ENCODE measurements at places on chromosomes 16 and 17. TPM values are rescaled to one million over a fixed set of nuclear protein-coding genes. Genes with fewer than 3 reads are reported as not detected.

GRCh38 chr16:46961373-46962353 is 11.8 kb downstream of the DNAJA2 start:
- DNase-seq = peak; percentile 18

DNA sequence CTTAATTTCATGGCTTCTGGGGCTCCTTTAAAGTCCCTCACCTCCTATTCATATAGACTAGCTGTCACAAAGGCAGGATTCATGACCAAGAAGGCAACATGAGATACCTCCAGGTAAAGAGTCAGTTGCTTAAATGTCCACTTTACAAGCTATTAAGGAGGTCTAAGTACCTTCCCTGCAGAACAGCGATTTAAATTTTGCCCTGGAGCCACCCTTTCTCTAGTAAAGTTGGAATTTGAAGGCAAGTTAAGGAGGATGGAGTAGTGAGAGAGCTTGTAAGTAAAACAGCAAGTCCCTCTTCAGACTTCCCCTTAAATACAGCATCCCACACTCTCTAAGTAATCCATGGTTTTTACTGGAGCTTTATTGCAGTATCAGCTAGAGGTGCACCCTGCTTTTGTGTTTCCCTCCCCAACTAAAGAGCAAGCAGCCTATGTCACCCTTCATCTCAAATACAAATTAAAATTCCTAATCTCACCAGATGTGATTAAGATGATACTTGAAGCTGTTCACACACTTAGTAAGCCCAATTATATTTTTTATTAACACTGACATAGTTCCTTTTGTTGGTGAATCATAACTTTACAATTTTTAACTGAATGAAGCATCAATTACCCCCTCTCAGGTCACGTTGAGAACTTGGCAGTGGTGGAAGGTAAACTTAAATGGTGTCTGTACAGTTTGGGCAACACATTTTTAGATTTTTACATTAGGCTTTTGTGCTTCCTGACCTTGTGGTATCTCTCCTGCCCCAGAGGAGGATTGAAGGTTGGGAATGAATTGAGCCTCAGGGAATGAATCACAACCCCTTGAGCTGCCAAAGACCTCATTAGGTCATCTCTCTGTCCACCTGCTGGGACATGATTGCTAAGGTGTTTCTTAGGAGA is 108.9 kb downstream of the TANGO6 start:
- no peak for DNase-seq

GRCh38 chr16:29802416-29802935 is 3.9 kb upstream of the MAZ start:
- DNase-seq = no peak

- no peak for DNase-seq
Measured at GRCh38 chr16:24007934-24008333, 172.2 kb downstream of the PRKCB start.

DNA sequence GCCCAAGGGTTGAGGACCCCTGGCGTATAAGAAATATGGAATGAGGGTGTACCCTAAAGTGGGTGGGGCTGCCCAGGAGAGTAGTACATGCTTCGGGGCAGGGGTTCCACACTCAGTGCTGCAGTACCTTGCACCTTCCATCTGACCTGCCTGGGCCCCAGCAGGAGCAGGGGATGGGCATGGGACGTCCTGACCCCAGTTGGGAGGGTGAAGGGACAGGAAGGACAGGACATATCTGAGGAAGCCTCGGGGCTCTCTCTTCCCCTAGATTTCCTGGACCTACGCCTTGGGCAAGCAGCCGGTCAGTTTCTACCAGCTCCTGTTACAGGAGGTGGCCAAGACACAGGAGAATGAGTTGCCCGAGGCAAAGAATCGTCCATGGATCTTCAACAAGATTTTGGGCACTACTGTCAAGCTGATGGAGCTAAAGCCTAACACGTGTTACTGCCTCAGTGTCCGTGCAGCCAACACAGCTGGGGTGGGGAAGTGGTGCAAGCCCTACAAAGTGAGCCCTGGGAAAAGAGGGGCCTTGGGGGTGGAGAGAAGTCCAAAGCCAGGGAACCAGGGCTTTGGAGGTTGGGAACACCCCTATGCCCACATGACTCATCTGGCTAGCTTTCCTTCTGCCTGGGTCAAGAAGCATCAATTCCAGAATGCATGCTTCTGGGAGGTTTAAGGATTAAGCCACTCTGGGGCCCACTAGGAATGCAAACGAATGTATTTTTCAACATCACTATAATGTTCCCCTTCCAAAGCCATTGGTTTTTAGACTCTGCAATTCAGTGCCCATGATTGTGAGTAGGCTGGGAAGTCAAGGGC is 7.9 kb downstream of the FNDC8 start:
- DNase-seq = no peak

GRCh38 chr17:72381597-72382397 is 261.0 kb downstream of the SOX9 start:
- DNase-seq = no peak

DNA sequence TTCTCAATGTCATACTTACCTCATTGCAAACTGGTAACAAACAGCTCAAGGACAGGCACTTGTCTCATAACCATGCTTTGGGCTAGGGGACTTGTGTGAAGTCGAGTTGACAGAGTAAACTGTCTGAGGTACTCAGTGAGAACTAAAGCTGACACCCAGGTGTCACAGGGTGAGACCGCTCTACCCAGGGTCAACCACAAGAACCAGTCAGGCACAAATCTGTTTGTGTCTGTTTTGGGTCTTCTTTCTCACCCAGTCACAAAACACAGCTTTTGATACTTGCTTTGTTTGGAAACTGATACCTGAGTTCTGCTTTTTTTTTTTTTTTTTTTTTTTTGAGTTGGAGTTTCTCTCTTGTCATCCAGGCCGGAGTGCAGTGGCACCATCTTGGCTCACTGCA is 161.1 kb downstream of the STX8 start:
- DNase-seq = no peak

DNA sequence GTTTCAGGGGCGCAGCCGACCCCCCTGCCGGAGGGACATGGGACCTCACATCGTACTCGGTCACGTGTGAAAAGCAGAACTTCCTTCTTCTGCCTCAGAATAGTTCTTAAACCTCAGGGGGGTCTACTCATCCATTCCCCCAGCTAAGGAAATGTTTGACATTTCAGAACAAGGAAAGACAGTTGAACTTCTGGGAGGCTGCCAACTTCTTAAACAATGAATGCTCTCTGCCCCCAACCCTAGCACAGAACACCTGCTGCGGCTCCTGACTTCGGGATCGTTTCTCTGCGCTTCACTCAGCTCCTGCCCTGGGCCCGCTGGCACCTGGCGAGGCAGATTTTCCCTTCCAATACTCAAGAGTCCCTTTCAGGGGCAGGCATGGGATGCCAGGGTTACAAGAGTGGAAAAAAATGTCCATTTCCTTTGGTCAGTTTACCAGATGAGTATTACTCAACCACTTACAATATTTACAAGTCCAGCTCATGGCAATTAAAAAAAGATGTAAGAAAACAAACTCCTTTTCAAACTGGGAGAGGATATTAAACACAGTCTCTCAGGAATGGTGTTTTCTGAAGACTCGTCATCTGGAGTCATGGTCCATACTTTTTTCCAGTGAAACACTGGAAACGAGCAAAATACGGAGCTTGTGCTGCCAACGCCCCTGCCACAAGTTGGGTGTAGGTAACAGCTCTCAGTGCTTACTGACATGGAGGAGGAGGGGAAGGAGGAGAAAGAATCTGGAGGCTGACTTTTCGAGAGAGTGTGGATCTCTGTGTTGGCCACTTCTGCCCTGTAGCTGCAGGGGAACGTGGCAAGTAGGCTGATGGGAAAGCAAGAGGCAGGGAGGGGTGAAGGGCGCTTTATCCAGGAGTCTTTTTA is 235.7 kb downstream of the NTN1 start:
- DNase-seq = no peak

DNA sequence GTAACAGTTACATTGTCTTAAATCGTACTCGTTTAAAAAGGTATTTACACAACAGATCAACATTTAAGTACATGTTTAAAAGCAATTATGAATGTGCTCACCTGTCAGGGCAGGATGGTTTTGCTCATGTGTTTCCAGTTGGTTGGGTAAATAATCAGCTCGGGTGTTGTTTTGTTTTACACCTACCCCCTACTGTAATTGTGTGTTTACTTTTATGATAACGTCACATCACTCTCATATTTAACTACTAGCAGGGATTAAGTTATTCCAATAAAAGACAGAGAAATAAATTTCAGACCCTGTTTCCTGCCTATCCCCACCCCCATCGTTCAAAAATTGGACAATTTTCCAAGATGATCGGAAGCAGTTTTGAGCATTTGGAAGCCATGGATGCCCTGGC is 390.2 kb downstream of the SEC14L1 start:
- no peak for DNase-seq

DNA sequence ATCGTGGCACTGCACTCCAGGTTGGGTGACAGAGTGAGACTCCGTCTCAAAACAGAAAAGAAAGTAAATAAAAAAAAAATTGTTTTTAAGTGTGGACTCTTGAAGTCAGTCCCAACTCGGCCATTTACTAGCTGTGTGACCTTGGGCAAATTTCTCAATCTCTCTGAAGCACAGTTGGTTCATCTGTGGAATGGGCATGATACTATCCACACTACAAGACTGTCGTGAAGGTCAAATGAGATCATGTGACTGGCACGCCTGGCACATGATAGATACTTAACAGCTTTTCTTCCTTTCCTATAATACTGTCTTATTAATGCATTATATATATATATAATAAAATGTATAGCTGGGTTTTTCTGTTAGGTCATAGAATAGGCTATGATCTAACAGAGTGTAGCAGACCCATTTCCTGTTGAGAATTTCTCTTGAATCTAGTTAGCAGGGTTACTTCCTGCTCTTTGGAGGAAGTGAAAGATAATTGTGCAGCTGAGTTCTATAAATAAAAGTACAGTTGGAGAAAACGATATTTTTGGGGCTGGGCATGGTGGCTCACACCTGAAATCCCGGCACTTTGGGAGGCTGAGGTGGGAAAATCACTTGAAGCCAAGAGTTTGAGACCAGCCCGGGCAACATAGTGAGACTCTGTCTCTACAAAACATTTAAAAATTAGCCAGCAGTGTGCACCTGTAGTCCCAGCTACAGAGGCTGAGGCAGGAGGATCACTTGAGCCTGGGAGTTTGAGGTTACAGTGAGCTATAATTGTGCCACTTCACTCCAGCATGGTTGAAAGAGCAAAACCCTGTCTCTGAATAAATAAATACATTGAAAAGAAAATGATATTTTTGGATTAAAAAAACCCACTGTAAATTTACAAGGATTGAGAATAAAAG is 7.3 kb downstream of the MILR1 start:
- DNase-seq = no peak

GRCh38 chr17:70034158-70034557 is 40.9 kb upstream of the KCNJ16 start:
- DNase-seq = no peak

DNA sequence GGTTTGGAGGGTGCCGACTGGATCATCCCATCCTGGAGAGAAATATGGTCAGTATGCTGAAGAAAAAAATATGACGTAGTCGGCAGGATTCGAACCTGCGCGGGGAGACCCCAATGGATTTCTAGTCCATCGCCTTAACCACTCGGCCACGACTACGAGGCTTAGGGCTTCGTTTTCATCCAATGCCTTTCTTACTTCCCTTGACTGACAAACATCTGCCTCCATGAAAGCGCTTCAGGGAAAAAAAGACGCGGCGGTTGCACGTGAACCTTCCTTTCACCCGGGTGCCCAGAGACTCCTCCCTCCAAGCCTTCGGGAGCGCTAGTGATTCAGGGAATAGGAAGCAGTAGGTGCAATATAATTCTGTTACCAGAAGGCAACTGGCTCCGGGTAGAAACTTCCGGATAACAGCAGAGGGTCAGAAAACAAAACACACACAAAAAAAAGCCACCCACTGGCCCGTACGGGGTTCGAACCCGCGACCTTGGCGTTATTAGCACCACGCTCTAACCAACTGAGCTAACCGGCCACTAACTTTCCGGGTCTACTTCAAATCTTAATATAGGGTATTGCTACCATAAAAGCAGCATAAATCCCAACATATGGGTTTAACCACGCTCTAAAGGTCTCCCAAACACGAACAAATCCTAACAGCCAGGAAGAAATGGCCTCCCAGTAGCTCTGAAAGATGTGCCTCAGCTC is 16.3 kb upstream of the AURKB start:
- peak; percentile 90 for DNase-seq

- peak; percentile 41 for DNase-seq
Measured at GRCh38 chr17:43917348-43918025, 10.2 kb upstream of the MPP2 start.

- DNase-seq = no peak
Measured at GRCh38 chr17:67615736-67616135, 102.0 kb upstream of the NOL11 start.

DNA sequence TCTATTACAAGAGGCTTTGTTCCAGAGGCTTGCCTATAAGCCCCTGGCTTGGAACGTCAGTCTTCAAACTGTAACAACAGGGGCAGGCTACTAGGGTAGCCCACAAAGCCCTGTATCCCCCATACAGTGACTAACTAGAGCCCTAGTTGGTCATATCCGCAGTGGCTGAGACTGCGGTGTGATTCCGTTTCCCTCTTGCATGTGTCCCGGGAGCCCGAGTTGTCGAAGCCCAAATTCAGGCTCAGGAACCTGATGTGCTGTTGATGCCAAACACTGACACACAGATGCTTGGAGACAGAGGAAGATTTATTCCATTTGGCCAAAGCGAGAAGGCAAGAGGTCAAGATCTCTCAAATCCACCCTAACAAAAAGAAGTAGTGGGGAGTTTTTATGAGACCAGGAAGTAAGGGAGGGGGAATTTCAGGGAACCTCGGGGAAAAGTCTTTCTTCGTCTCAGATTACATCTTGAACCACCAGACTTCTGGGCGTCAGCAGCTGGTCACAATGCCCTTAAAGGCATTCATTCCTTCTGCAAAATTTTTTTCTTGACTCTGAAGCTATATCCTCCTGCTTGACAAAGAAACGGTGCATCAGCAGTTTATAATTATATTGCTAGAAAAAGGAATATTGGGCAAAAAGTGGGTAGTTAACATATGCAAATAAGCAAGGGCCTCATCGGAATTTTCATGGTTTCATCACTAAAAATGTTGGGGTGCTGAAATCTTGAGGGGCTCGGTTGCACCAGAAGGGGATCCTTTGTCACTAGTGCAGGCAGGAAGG is 879 bp downstream of the SLFN5 start:
- peak; percentile 81 for DNase-seq

GRCh38 chr17:4859816-4860625 is 26.9 kb downstream of the MINK1 start:
- no peak for DNase-seq

Gene GNG13
- total RNA-seq = not detected

Gene SEPTIN1
- not detected for total RNA-seq

Gene LGALS9C
- not detected for total RNA-seq

Gene CDYL2
- total RNA-seq = 1.4 TPM

Gene FZD2
- 15.5 TPM for total RNA-seq

Gene KRT34
- not detected for total RNA-seq

Gene TCF25
- 169 TPM for total RNA-seq

Gene EMP2
- total RNA-seq = 53.0 TPM

Gene CCL17
- not detected for total RNA-seq

Gene CCL23
- not detected for total RNA-seq
